ENCODE measurements at places on chromosomes 2 and 18.

- DNase-seq, result peak; percentile 8
These were observed at the start of gene RAB31 for GRCh38 chr18:9708057-9708433. Gene RAB31, plus strand, starts transcription at chr18:9708301. Its CDS starts 105 bp downstream, at chr18:9708406.

DNA sequence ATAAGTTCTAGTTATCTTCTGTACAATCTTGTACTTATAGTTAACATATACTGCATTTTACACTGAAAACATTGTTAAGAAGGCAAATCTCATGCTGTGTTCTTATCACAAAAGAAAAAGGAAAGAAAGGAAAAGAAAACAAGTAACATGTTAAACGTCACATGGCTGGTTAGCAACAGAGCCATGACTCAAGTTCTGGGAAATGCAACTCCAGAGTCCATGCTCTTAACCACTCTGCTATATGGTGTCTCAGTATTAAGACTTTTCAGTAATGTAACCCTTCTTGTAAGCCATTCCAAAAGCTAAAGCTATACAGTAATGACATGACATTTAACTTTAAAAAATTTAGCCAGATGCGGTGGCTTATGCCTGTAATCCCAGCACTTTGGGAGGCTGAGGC, 181.4 kb downstream of the BARD1 start:
- DNase-seq, result no peak

GRCh38 chr2:64629875-64630274, 23.8 kb downstream of the SERTAD2 start:
- DNase-seq, result no peak

DNA sequence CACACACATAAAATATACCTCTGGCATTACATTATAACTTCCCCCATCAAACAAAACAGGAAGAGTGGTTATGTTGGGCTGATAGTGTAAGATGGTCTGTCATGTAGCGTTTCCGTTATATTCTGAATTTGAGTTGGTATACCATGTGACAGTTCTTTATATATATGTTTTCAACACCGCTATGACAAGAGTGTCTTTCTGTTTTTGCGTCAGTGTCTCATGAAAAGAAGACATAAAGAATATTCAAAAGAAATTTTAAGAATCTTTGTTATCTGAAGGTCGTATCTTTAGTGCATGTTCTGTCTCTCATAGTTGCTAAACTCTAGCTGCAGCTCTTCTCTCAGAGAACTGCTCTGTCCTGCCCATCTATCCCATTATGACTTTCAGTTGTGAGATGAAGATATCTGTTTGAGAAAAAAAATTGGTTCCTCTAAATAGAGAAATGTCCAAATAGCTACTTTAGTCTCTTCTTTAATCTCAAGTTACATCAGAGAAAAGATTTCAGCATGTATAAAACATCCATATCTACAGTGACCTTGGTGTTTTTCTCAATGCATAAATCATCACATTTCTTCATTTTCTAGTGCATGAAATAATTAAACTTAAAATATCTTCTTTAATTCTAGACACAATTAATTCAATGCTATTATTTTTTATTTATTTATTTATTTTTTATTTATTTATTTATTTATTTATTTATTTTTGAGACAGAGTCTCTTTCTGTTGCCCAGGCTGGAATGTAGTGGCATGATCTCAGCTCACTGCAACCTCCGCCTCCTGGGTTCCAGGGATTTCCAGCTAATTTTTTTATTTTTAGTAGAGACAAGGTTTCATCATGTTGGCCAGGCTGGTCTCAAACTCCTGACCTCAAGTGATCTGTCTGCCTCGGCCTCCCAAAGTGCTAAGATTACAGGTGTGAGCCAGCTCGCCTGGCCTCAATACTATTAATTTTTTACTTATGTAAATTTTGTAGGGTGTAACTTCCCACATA, 24.3 kb upstream of the PSME4 start:
- no peak for DNase-seq

DNA sequence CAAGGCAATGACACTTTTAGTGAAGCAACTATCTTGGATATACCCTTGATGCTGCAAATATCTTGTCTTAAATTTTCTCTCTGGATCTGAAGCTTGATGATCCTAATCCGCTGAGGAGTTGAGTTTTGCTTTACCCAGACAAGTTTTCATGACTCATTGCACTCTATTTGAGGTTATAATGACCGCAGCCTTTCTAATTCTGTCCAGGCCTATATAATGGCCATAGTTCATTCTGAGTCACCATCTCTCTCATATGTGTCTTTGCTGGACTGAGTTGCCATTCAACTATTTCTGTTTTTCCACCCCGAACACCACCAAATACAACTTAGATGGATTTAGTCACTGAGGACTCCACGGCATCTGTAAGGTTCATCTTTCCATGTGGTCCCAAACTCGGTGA, 802.1 kb upstream of the FAM98A start:
- no peak for DNase-seq

- DNase-seq, result no peak
These were observed 58.4 kb downstream of the BIN1 start for GRCh38 chr2:127048618-127048935.

DNA sequence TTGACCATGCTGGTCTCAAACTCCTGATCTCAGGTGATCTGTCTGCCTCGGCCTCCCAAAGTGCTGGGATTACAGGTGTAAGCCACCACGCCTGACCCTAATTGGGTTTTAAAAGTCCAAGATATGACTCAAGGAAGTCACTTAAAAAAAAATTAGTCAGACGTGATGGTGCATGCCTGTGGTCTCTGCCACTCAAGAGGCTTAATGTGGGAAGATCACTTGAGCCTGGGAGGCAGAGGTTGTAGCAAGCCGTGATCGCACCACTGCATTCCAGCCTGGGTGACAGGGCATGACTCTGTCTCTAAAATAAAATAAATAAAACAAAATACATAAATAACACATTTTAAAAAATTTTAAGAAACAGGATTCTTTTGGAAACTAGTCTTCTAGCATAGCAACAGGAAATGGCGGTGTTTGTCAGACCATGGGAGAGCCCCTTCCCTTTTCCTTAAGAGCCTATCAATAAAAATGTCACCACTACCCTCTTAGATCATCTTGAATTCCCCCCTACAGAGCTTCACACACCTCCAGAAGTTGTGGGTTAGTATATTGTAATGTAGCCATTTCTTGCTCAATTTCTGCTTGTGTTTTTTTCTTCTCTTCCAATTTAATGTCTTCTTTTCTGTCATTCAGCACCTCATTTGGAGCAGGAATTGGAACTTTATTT, 20.1 kb downstream of the SFT2D3 start:
- no peak for DNase-seq
